ENCODE measurements at places on chromosomes 2 and 18.

DNA sequence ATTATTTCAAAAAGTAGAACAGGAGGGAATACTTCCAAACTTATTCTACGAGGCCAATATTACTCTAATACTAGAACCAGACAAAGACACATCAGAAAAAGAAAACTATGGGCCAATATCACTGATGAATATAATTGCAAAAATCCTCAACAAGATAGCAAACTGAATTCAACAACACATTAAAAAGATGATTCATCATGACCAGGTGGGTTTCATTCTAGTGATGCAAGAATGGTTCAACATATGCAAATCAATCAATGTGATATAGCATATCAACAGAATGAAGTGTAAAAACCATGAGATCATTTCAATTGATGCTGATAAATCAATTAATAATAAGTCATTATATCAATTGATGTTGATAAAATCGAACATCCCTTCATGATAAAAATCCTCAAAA is 22.4 kb upstream of the EML6 start:
- no peak for DNase-seq

GRCh38 chr18:13231151-13231550 is 12.6 kb downstream of the LDLRAD4 start:
- DNase-seq = no peak

GRCh38 chr2:20449501-20450200 is 2.8 kb downstream of the RHOB start:
- no peak for DNase-seq

- DNase-seq = no peak
These were observed 269.3 kb downstream of the TNS1 start for GRCh38 chr2:217733461-217733860.

- DNase-seq = no peak
These were observed 214.4 kb upstream of the SLC39A10 start for GRCh38 chr2:195442458-195443175.

GRCh38 chr2:151053661-151053990 is 208.0 kb downstream of the RBM43 start:
- no peak for DNase-seq

DNA sequence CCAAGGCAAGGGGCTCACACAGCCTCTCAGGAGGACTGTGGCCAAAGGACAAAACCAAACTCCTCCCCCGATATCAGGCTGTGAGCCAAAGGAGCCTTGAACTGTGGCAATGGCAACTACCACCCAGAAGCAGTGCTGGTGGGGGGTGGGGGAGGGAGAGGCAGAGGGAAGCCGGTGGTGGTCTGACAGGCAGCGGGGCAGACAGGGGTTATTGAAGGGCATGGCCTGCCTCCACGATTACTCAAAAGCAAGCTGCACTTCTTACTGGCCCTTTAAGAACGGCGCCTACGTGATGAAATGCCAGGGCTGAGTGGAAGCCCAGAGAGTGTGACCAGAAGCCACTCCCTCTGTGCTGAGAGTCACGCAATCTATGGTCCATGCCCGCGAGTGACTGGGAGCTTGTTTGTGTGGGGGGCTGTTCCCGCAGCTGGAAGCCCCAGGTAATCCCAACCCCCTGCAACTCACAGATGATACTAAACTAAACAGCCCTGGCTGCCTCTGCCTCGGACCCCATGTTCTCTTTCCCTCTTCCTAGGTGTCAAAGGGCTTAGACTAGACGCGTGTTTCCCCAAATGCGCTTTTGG is 128.2 kb upstream of the CXCR4 start:
- peak; percentile 66 for DNase-seq

DNA sequence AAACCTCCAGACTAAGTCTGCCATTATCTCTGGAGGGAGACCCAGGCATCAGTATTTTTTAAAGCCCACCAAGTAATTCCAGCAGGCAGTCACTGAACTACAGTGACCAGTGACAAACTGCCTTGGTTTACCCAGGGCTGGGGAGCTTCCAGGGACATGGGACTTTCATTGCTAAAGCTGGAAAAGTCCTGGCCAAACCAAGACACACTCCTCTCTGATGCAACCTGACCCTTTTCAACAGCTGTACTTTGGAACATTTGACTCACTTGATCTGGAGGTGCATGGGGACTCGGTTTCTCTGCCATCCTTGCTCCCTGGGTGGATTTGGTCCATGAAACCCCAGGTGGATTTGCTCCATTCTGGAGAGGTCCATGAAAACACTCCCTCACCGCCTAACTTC is 7.0 kb downstream of the MRO start:
- DNase-seq = no peak

- DNase-seq = no peak
These were observed 1178.7 kb downstream of the SUCLG1 start for GRCh38 chr2:83280391-83280790.

- DNase-seq = no peak
These were observed 8.8 kb downstream of the TGFBRAP1 start for GRCh38 chr2:105320651-105321215.

DNA sequence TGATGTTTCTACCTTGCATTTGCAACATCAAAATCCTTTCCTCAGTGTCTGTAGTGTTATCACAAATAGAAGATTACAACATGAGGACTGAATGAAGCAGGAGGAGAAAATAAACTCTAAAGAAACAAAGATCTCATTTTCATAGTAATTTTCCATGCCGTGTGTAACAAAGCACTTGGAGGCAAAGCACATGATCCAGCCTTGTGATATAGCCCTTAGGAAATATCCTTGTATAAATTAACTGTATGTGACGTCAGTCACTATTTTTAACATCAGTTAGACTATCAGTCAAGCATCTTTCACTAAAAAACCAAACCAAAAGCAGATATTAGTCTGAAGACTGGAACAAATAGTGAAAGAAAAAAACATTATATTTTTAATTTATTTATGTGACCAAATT is 492.1 kb upstream of the CNTNAP5 start:
- no peak for DNase-seq

DNA sequence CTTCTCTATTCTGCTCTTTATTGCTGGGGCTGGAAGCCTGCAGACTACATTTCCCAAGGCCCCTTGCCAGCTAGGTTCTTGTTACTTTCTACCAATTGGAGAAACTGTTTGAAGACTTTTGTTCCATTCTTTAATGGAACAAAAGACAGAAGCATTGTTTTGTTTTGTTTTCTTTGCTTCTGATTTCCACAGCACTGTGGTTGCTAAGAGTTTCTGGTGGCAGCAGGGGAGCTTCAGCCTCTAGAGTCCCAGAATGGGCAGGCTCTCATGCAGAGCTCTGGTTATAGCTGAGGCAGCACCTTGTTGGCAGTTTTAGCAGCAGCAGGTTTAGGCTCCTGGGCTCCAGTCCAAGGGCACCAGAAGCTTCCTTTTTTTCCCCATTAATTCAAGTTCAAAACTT is 234.3 kb downstream of the ETAA1 start:
- DNase-seq = no peak

DNA sequence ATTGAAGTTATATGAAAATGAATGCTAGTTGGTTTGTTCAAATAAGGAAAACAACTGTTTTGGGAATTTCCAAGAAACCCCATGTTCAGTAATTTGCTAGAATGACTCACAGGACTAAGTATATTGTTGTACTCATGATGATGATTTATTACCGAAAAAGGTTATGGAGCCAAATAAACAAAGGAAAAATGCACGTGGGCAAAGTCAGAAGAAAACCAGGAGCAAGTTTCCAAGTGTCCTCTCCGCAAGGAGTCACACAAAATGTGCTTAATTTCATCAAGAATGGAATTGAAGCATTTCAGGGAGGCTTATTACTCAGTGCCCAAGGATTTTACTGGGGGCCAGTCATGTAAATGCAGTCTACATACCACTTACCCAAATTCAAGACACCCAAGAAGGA is 1652.4 kb upstream of the TMEFF2 start:
- no peak for DNase-seq

DNA sequence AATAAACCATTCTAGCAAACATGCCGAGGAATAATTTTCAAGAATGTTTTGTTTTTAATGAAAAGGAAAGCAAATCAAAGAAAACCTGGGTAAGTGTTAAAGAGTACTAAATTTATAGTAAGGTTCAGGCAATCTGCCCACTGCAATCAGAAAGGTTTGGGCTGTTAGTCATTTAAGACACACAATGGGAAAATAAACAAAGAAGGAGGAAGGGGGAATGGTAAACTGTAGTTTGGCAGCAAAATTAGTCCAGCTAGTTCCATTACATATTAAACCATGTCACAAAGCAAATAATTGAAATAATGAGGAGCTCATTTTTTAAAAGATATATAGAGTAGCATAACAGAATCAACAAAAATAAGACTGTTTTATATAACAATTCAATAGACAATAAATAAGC is 87.5 kb upstream of the COPS8 start:
- no peak for DNase-seq

- no peak for DNase-seq
These were observed 26.8 kb downstream of the AAK1 start for GRCh38 chr2:69616755-69617154.

DNA sequence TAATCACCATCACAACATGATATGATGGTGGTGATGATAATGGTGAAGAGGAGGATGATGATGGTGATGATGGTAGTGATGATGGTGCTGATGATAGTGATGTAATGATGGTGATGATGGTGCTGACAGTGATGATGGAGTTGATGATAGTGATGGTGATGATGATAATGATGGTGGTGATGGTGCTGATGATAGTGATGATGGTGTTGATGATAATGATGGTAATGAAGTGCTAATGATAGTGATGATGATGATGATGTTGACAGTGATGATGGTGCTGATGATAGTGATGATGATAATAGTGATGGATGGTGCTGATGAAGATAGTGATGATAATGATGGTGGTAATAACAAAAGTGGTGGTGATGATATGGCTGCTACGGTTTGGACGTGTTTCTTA is 4.4 kb upstream of the GPR148 start:
- no peak for DNase-seq

- DNase-seq = no peak
These were observed 145.4 kb upstream of the FOSL2 start for GRCh38 chr2:28247290-28247689.

- DNase-seq = no peak
These were observed 11.9 kb upstream of the SLC40A1 start for GRCh38 chr2:189592353-189592984.

- DNase-seq = no peak
These were observed 75.2 kb downstream of the DPP4 start for GRCh38 chr2:161998857-161999256.

GRCh38 chr18:59395226-59396175 is 36.4 kb upstream of the LMAN1 start:
- DNase-seq = no peak

DNA sequence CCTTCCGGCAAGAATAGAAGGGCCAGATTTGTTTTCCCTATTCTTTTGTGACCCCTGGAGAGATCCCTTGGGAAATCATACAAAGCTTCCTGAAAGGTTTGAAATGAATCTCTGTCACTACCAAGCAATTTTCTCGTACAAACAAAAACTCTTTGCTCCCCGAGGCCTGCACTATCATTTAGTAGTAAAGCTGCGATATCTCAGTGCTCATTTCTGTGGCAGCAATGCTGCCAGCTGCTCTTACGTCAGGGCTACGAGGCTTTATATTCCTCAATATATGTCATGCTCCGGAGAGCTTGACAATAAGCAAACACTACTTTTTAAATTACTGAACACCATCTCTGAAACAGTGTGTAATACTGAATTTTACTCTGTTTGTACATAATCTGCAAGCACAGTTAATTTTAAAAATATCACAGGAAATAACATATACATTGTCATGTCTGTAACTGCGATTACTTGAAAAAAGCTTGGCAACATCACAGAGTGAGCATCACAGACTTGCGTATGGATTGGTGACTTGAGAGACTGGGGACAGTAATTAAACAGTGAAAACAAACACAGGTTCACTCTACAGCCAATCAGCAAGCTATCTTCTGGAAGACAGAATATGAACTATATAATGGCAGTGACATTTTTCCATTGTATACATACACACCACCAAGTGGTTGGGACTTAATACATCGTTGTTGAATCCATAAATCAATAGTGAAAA is 403.3 kb upstream of the NETO1 start:
- DNase-seq = no peak
